ENCODE measurements at places on chromosomes 5 and 9. TPM values are rescaled to one million over a fixed set of nuclear protein-coding genes. Genes with fewer than 3 reads are reported as not detected.

The AQP7 gene
- total RNA-seq = not detected

The NDUFAF2 gene
- total RNA-seq = 39.3 TPM

The TNC gene
- total RNA-seq = 4.6 TPM

The FOXD4L4 gene
- under 0.01 TPM for total RNA-seq

The FAM13B gene
- 20.4 TPM for total RNA-seq

The TAF11L8 gene
- not detected for total RNA-seq

The PLAC8L1 gene
- not detected for total RNA-seq

The QRFP gene
- total RNA-seq = not detected

The PCA3 gene
- under 0.01 TPM for total RNA-seq

The OR1Q1 gene
- total RNA-seq = not detected

The SSNA1 gene
- 126 TPM for total RNA-seq

The ST8SIA4 gene
- 8.7 TPM for total RNA-seq

The SOHLH1 gene
- not detected for total RNA-seq

The IL7R gene
- 1.3 TPM for total RNA-seq

The ANKRD18B gene
- total RNA-seq = 2.6 TPM

All from epithelial cell of umbilical artery (primary cell).